ENCODE measurements at places on chromosomes 3 and 15.

DNA sequence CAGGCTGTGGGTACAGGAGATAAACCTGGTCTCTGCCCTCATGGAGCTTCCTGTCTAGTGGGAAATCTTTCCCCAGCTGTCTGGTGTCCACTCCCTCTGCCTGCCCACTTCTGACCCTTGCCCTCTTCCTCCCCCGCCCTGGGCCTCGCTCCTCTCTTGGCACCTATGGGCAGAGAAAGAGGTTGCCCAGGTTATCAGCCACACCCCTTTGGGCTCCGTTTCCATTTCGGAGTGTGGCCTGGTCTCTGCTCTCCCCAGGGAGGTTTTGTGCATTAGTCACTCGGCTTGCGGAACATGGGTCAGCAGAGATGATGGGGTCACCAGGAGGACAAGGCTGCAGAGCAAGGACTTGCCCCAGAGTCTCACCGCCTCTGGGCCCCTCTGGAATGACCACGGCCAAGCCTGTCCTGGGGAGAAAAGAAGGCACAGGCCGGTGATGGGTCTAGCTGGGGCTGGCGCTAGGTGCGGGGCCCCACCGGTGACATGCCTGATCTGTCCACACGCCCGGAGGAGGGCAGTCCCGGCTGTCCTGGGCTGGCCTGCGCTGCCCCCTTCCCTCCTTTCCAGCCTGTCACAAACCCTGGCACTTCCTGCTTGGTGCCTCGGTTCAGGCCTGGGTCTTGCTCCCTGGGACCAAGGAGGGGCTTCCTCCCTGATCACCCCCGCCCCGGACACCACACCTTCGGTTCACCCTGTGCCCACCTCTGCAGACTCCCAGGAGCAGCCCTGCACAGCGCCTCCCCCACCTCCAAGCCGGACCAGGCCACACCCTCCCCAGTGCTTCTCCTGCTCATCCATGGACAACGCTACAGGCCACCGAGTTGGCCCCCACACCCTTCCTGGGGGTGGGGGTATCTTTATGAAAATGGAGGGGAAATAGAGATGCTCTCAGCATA lies 35.6 kb upstream of the MUC4 start:
- no peak for DNase-seq

- DNase-seq, result no peak
These were observed 15.6 kb upstream of the FILIP1L start for GRCh38 chr3:100129941-100130340.

- no peak for DNase-seq
These were observed 19.4 kb downstream of the RBP1 start for GRCh38 chr3:139519998-139520737.

GRCh38 chr3:186985661-186986364 lies 55.5 kb downstream of the ST6GAL1 start:
- DNase-seq, result peak; percentile 26

DNA sequence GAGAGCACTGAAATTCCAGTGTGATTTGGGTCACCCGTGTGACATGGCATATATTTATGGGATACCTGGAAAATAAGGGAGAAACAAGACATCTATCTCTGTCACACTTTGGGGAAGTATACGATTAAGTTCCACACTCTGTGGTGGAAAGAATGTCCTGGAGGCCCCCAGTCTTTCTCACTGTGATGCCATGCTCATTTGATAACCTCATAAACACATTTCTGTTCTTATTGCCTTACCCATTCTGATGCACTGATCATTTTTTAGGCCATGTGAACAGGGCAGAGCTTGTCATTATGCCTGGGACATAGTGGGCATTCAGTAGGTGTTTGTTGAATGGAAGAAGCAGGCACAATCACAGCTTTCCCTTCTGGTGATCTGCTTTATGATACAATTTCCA lies 349.4 kb upstream of the TPRG1 start:
- DNase-seq, result no peak

DNA sequence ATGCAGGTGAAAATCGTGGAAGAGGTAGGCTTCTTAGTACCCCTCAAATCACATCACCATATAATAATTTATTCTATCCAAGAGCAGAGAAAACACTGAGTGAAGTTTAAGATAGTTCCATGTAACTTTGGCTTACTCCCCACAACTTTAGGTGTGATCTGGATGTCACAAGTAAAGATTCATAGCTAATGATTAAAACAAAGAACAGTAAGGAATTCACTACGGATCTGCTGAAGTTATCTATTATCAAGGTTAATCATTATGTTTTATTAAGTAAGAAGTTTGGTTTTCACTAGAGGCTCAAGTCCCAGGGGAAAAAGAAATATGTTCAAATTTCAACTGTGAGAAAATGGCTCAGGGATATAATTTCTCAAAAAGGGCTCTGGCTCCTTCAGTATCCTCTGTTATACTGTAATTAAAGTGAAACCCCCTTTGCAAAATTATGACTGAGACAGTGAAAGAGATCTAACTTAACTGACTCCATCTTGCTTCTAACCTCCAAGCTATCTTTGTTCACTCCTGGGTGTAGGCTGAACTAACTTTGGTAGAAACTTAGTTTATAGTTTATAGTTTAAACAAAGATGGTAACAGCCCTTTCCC lies 17.1 kb downstream of the CD80 start:
- DNase-seq, result no peak

DNA sequence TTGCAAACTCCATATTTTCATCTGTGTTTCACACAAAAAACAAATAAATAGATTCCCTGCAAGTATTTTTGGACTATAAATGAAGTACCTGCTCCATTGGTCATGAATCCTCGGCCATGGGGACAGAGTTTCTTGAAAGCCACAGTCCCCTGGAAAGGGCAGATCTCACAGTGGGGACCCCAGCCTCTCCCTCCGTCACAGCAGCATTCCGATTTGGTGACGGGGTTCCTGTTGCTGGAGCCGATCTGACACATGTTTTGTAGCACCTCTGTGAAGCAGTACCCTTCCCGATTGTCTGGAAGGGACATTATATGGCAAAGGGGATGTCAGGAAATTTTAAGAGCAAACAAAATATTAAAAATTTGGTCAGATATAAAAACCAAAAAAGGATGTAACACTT lies 96.2 kb downstream of the DUT start:
- DNase-seq, result no peak

DNA sequence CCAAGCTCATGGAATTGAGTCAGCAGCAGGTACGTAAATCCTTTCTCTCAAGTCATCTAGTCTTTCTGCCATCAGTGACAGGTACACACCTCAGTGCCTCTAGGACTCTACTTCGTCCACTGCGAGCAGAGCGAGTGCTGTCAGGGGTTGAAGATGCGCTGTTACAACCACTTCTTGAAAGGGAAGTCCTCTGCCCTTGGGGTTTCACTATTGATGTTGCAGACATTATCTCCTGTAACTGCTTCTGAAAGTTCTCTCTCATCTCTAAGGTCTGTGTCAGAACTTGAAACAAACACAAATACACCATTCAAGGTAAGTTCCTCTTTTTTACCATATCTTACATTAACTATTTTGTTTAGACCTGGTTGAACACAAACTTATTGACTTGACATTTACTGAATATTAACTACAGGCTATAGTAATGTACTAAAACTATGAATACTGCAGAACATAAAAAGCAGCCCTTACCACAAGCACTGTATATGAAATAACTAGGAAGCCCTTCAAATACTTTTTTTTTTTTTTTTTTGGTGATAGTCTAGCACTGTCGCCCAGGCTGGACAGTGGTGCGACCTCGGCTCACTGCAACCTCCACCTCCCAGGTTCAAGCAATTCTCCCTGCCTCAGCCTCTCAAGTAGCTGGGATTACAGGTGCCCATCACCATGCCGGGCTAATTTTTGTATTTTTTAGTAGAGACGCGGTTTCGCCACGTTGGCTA lies 41.5 kb downstream of the TOPBP1 start:
- no peak for DNase-seq

DNA sequence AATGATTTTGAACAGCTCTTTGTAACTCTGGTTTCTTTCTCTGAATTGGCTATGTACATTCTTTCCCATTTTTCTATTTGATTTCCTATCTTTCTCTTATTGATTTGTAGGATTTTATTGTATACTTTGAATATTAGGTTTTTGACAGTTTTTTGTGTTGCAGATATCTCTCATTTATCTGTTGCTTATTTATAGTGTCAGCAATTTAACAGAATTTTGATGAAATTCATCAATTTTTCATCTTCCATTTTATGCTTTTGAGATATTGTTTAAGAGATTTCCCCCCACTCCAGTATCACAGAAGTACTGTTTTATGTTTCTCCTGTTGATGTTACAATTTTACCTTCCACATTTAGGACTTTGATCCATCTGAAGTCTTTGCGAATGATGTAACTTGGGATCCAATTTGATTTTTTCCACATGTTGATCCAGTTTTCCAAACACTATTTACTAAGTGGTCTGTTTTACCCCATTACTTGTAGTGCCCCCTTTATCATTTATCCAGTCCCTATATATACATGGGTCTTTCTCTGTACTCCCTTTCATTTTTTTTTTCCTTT lies 46.1 kb downstream of the XYLB start:
- no peak for DNase-seq
